ENCODE measurements at places on chromosomes 7 and 10. TPM values are rescaled to one million over a fixed set of nuclear protein-coding genes. Genes with fewer than 3 reads are reported as not detected.

- no peak for DNase-seq
Measured at GRCh38 chr10:119781498-119781897, 55.6 kb downstream of the INPP5F start.

GRCh38 chr10:93580828-93581227, 14.4 kb downstream of the FFAR4 start:
- no peak for DNase-seq

DNA sequence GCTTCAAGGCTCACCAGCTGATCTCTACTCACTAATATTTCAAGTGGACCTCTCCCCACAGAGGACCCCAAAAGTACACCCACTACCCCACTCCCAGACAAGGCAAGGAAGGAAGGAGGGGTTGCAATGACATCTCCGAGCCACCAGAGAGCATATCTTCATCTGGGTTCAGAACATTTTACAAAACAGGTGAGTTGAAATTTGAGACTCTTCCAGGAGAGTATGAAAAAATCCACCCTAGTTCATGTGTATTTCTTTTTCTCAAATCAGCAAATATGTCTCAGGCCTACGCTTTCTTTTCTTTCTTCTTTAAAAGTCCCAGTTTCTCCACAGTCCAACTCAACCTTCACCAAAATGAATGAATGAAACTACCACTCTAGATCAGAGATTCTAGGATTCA, 61.9 kb downstream of the SGMS1 start:
- no peak for DNase-seq

The CPVL gene
- total RNA-seq, result 72.6 TPM

DNA sequence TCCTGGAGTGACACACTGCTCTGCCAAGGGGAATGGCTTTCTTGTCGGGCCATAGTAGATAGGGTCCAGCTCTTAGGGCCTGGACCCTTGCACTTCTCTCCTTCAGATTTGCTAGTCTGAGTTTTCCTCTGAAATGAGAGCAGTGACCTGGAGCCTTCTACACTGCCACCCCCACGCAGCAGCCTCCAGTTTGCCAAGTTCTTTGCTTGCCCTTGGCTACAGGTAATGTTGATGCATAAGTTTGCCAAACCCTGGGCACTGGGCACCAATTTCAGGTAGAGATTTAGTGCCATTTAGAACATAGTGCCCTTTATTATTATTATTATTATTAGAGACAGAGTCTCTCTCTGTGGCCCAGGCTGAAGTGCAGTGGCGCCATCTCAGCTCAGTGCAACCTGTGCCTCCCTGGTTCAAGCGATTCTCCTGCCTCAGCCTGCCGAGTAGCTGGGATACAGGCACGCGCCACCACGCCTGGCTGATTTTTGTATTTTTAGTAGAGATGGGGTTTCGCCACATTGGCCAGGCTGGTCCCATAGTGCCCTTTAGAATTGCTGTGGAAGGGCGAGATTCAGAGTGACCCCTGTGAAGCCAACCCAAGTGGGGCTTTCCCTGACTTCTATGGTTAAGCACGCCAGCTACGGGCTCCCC, 14.5 kb downstream of the EEPD1 start:
- DNase-seq, result no peak

DNA sequence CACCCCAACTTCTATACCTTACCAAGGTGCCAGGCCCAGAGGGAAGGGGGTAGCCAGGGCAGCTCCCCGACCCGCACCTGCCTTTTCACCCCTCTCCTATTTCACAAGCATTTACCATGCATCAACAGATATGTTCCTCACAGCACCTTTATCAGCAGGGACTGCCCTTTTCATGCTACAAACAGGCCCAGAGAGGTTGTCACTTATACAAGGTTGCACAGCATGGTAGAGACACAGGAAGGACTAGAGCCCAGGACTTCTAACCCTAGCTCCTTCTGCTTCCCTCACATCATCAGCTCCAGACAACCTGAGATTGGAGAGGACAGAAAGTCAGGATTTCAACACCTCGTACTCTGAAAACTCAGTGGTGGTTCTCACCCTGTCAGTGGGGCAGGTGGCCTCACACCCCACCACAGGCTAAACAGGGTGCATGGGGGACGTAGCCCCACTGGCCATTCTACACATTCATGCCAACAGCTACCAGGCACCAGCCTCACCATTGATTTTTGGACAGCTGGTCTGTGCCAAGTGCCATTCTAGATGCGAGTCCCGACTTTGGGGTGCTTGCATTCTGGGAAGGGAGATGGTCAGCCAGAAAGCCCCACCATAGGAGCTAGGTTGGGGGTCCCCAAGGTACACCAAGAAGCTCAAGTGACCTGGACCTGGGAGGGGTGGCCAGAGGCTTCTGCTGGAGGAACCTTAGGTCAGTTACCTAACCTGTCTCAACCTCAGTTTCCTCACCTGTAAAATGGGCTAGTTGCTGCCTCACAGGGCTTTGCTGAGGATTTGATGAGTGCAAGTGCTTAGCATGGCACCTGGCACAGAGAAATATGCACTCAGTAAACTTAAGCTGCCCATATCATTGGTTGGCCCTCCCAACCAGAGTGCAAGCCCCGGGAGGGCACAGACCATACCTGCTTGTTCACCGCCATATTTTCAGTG, 38.4 kb downstream of the CHST3 start:
- DNase-seq, result no peak

GRCh38 chr10:129498680-129499079, 31.6 kb downstream of the MGMT start:
- no peak for DNase-seq

GRCh38 chr10:101103430-101103829, 27.7 kb upstream of the TLX1 start:
- DNase-seq, result no peak

GRCh38 chr10:15118615-15119014, 21.5 kb downstream of the RPP38 start:
- DNase-seq, result no peak

DNA sequence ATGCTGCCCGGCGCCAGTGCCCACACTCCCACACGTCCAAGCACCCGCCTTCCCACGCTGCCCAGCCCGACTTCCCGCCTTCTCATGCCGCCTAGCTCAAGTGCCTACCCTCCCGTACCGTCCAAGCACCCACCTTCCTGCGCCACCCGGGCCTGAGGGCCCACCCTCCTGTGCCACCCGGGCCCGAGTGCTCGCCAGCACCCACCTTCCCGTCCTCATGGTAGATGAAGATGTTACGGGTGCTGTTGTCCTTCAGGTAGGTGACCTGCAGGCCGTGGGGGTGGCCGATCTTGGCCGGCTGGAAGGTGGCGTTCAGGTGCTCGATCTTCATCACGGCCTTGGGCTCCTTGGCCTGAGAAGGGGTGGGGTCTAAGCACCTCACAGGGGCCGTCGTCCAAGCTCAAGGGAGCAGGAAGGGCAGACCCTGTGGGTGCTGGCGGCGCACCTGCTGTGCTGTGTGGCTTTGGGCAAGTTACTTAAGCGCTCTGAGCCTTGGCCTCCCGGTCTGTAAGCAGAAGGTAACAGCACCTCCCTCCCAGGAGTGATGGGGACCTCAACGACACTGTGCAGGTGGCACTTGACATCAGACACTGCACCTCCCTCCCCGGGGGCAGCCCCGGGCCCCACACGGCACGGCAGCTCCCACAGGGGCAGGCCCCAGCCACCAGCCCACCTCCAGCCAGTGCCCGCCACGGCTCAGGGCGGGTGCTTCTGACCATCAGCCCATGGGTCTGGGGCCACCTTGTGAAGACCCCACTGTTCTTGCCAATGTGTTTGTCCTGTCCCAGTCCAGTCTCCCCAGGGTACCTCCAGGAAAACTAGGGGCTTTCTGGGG, 27.8 kb downstream of the GET4 start:
- no peak for DNase-seq

The SLC35G1 gene
- 2.7 TPM for total RNA-seq

- no peak for DNase-seq
Measured at GRCh38 chr7:3011211-3011852, 32.3 kb downstream of the CARD11 start.

DNA sequence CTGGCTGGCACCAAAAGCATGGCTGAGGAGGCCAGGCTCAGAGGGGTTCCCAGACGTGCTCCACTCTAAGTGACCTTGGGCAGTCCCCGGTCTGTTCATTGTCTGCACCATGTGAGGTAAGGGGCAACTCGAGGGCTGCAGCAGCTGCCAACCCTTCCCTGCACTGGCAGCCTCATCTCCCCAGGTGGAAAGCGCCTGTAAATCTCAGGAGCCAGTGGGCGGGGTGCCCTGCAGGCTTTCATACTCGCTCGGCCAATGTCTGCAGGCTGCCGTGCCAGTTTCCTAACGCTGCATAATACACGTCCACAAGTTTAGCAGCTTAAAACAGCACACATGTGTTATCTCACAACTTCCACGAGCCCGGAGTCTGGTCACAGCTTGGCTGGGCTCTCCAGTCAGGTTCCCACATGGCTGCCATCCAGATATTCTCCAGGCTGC, 12.6 kb upstream of the GDF10 start:
- DNase-seq, result peak; percentile 82

DNA sequence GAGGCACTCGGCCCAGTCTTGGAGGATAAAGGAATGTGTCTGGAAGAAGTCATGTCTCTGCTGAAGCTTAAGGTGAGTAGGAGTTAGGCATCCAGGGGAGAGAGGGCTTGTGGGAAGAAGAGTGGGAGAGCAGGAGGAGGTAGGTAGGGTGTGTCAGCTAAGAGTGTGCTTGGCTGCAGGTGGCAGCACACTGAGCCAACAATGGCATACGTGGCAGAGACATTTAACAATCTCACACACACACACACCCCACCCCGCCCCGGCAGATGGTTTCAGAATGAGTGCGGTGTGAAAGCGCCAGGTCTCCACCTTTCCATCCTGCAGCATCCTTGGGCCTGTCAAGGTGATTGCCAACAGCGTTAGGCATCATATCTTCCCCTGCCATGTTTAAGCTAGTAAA, 11.2 kb upstream of the ARPC1A start:
- no peak for DNase-seq

The GTPBP10 gene
- total RNA-seq, result 25.9 TPM

GRCh38 chr7:22855049-22855392, 32.4 kb upstream of the TOMM7 start:
- no peak for DNase-seq

DNA sequence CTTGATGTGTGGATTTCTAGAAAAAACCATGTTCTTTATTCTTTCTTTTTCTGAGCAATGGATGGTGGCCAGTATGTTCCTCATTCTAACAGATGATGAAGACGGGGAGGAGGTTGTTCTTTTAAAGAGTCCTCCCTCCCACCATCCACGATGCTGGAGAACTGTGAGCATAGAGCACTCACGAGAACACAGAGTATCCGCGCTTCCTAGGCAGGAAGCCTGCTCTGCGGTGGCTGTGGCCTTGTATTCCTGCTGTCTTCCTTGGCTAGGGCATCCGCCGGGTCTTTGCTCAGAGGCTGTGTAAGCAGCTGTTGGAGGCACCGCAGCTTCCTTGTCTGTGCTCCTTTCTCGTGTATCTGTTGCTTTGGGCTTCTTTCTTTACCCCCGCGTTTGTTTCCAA, 214.2 kb downstream of the CCDC3 start:
- DNase-seq, result no peak

DNA sequence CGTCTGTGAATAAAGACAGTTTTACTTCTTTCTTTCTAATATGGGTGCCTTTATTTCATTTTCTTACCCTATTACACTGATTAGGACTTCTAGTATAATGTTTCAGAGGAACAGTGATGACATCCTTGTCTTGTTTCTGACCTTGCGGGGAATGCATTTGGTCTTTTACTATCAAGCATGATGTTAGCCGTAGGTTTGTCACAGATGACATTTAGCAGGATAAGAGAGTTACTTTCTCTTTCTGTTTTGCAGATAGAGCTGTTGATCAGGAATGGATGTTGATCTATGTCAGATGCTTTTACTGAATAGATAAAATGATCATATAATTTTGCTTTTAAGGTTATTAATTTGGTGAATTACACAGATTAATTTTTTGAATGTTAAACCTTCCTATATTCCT, 6.6 kb upstream of the IGFBP3 start:
- no peak for DNase-seq
